Activated naive CD8-positive, alpha-beta T cell treated with anti-CD3 and anti-CD28 coated beads, Interleukin-2, amount 10 ng/mL, durations not matched to agents 7 days and 5 days (primary cell): ENCODE measurements at places on chromosomes 6 and 20.

DNA sequence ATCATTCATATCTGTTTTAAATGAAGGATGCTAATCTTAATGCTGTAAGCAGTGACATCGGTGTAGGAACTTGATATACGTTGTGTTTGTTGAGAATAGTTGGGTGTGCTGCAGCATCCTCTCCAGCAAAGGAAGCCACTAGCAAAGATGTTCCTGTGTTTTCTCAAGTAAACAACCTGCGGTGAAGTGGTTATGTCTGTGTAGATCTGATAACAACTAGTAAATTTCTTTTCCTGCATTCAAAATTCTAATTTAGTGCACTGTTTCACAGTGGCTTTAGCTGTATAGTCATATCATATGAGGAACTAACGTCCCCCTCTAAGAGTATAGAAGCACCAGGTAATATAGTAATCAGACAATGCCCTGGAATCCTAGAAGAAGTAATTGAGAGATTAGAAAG is 38.7 kb downstream of the NCOA7 start:
- H3K36me3 ChIP-seq = peaks cover 10% of the 10 kb centered on the region
- no peak overlapping the region for H3K4me3 ChIP-seq

- DNase-seq = no peak
- H3K27ac ChIP-seq = no peak overlapping the region
- H3K36me3 ChIP-seq = peaks cover 1% of the 10 kb centered on the region
These were observed 134.3 kb downstream of the PXDC1 start for GRCh38 chr6:3617192-3617631.

- no peak for DNase-seq
- H3K4me3 ChIP-seq = no peak overlapping the region
- H3K27me3 ChIP-seq = no peaks in the 10 kb centered on the region
- peaks cover 6% of the 10 kb centered on the region for H3K4me1 ChIP-seq
These were observed 30.2 kb upstream of the BCAS1 start for GRCh38 chr20:54100563-54100962.

GRCh38 chr20:7161690-7162089 is 394.2 kb downstream of the BMP2 start:
- H3K4me1 ChIP-seq = no peaks in the 10 kb centered on the region
- no peak for DNase-seq
- no peaks in the 10 kb centered on the region for H3K36me3 ChIP-seq
- no peak overlapping the region for H3K4me3 ChIP-seq
- no peaks in the 10 kb centered on the region for H3K27me3 ChIP-seq

DNA sequence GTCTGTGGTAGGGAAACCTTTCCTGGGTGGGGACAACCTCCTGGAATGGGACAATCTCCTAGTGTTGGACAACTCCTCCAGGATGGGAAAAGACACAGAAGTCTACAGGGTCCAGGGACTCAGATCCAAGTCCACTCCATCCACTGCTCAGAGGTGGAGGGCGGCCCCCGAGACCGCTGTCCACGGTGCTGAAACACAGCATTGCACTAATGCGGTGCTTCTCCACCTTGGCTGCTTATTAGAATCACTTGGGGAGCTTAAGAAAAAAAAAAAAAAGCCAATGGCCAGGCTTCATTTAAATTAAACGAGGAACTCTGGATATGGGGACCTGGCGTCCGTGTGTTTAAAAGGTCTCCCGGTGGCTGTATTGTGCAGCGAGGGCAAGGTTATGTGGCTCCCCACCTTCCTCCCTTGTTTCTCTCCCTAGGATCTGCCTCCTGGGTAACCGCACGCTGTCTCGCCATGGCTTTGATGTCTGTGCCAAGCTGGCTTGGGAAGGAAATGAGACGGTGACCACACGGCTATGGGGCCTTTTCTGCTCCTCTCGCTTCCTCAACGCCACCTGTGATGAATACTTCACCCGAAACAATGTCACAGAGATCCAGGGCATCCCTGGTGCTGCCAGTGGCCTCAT is 12.0 kb downstream of the SLC12A5 start:
- no peaks in the 10 kb centered on the region for H3K36me3 ChIP-seq
- H3K27me3 ChIP-seq = peaks cover 4% of the 10 kb centered on the region
- no peak overlapping the region for H3K27ac ChIP-seq
- no peak overlapping the region for H3K4me3 ChIP-seq
- no peaks in the 10 kb centered on the region for H3K4me1 ChIP-seq
